ENCODE measurements at places on chromosomes 16 and 17. TPM values are rescaled to one million over a fixed set of nuclear protein-coding genes. Genes with fewer than 3 reads are reported as not detected.

GRCh38 chr16:46746821-46747776 lies 1.0 kb downstream of the MYLK3 start:
- no peaks in the 10 kb centered on the region for H3K36me3 ChIP-seq
- no peak for DNase-seq
- H3K4me3 ChIP-seq, result no peak overlapping the region
- no peaks in the 10 kb centered on the region for H3K27me3 ChIP-seq
- H3K4me1 ChIP-seq, result peaks cover 53% of the 10 kb centered on the region
- no peak overlapping the region for H3K27ac ChIP-seq

DNA sequence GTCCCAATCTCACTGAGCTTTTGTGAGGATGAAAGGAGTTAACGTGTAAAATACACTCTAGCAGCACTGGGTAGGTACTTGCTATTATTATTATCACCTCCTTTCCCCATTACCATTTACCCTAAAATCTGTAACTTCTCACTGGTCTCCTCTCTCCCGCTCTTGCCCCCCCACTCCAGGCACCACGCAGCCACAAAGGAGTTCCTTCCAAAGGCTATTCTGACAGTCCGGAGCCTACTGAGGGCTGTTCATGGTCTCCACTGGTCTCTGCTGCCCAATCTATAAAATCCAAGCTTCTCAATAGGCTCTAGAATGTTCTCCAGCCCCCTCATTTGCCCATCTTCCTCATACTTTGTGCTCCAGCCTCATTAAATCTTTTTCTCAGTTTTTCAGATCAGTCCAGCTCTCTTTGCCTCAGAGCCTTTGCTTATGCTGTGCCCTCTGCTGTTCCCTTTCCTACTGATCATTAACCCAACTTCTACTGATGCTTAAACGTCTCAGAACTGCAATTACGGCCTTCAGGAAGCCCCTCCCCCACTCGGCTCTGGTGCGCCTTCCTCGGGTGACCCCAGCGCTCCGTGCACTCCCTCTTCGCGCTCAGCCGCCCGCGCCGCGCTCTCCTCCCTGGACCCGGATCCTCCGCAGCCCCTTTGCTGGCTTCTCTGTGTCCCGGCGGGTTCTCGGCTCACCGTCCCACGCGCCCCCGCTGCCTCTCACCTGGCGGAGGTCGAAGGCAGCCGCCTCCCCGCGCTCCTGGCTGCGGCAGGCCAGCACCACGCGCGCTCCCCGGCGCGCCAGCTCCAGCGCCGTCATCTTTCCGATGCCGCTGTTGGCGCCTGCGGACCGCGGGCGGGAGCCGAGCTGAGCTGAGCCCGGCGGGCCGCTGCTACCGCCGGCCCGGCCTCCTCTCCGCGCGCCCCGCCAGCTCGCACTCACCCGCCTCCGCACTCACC lies 737 bp downstream of the DHRS13 start:
- H3K27me3 ChIP-seq, result no peaks in the 10 kb centered on the region
- peak overlapping the region; percentile 79 for H3K4me3 ChIP-seq
- DNase-seq, result no peak
- H3K27ac ChIP-seq, result peak overlapping the region; percentile 85

The RNF43 gene
- total RNA-seq, result 40.3 TPM

- no peak overlapping the region for H3K27ac ChIP-seq
- H3K4me3 ChIP-seq, result no peak overlapping the region
- no peaks in the 10 kb centered on the region for H3K36me3 ChIP-seq
- H3K4me1 ChIP-seq, result peaks cover 6% of the 10 kb centered on the region
- H3K27me3 ChIP-seq, result no peaks in the 10 kb centered on the region
Observed at GRCh38 chr16:78929841-78930240, 670.7 kb downstream of the MAF start.

DNA sequence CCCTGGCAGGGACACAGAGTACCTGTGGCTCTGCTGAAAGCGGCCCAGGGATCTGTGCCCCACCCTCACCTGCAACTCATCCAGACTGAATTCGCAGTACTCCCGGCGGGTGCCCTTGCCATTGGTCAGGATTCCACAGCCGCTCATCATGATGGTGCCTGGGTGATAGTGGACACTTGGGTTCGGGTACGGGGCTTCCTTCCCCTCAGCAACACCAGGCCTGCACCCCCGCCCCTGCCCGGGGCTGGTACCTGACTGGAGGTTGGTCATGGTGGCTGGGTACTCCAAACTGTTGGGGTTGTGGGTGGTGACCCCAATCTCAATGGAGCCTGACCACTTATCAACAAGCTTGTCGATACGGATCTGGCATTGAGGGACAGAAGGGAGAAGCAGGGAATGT lies 2.9 kb downstream of the NEURL4 start:
- H3K27ac ChIP-seq, result no peak overlapping the region
- H3K4me1 ChIP-seq, result peaks cover 20% of the 10 kb centered on the region
- DNase-seq, result no peak
- H3K36me3 ChIP-seq, result peaks cover 15% of the 10 kb centered on the region

DNA sequence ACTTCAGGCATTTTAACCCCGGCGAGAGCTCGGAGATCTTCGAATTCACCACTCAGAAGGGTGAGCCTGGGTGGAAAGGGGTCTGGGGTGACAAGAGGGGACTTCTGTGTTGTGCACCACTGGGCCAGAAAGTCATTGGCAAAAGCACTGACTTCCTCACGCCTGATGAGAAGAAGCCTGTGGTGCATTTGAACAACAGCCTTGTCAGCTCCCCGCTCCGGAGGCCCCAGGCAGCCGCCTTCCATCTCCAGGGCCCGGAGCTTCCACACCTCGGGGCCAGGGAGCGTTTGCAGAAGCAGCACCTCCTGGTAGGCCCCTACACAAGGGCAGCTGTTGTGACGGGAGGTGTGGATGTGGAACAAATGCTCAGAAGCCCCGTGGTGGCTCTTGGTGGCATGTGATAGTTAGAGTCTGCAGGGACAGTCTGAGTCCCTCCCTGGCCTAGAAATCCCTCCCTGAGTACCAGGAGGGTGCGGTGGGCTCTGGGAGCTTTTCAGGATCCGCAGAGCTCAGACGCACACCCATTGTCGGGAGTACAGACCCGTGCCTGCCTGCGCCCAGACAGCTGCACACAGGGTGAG lies 9.7 kb downstream of the CACNG1 start:
- no peak overlapping the region for H3K27ac ChIP-seq
- no peaks in the 10 kb centered on the region for H3K4me1 ChIP-seq
- H3K27me3 ChIP-seq, result no peaks in the 10 kb centered on the region
- DNase-seq, result no peak
- H3K36me3 ChIP-seq, result no peaks in the 10 kb centered on the region
- H3K4me3 ChIP-seq, result no peak overlapping the region

- DNase-seq, result no peak
- no peaks in the 10 kb centered on the region for H3K36me3 ChIP-seq
- H3K4me1 ChIP-seq, result peaks cover 33% of the 10 kb centered on the region
- no peak overlapping the region for H3K27ac ChIP-seq
- H3K27me3 ChIP-seq, result peaks cover 3% of the 10 kb centered on the region
Observed at GRCh38 chr17:81026266-81027036, 8.5 kb upstream of the BAIAP2 start.

The DNAI2 gene
- not detected for total RNA-seq

- H3K4me1 ChIP-seq, result no peaks in the 10 kb centered on the region
- no peak for DNase-seq
- H3K27ac ChIP-seq, result no peak overlapping the region
- no peaks in the 10 kb centered on the region for H3K27me3 ChIP-seq
Observed at GRCh38 chr17:39261286-39261685, 35.5 kb upstream of the STAC2 start.

- H3K27ac ChIP-seq, result peak overlapping the region; percentile 64
- no peaks in the 10 kb centered on the region for H3K27me3 ChIP-seq
- H3K4me1 ChIP-seq, result peaks cover 5% of the 10 kb centered on the region
- peak overlapping the region; percentile 63 for H3K4me3 ChIP-seq
- H3K36me3 ChIP-seq, result peaks cover 8% of the 10 kb centered on the region
Observed at GRCh38 chr16:30985401-30986128, 558 bp downstream of the HSD3B7 start.

Data from mesothelial cell of epicardium (in vitro differentiated cells).